Activated CD4-positive, alpha-beta T cell treated with anti-CD3 and anti-CD28 coated beads, Interleukin-2, amount 50 U/mL, for 4 hours (primary cell): ENCODE measurements at places on chromosomes 16 and 17.

GRCh38 chr17:43719578-43719977 lies 39.0 kb downstream of the SOST start:
- no peak for DNase-seq

DNA sequence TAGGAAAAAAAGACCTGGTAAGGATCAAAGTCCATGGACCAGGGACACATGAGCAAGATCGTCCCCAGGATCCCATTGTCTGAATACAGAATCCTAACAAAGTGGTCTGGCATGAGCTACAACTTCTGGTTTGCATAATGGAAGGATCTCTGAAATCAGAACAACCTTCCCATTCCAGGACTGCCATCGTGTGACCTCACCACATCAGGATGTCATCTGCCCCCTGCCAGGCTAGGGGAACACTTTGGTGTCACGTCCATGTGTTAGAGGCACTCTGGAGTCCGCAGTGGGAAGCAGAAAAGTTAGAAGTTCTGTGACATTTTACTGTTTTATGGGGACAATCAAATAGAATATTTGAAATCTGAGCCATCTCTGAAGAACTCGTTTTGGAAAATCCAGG lies 160.7 kb downstream of the RGS9 start:
- DNase-seq, result no peak

- no peak for DNase-seq
Measured at GRCh38 chr17:43445009-43445589, 38.7 kb upstream of the DHX8 start.

GRCh38 chr17:76337413-76337777 lies 16.3 kb downstream of the PRPSAP1 start:
- no peak for DNase-seq

DNA sequence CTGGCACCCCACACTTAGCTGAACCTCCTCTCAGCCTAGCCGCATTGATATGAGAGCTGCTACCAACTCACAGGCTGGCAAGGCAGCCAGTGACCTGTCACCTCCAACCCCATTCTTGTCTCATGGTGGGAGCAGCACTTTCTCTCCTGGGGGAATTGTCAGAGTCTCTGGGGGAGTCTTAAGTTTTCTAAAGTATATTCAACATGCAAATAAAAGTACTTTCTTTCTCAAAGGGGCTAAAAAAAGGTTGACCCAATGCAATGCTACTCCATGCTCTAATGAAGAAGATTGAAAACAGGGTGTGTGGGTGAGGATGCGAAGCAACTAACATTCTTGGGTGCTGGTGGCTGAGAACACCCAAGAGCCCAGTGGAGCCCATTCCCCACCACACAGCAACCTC lies 53.1 kb upstream of the SREBF1 start:
- no peak for DNase-seq
